ENCODE measurements at places on chromosomes 2 and 18.

DNA sequence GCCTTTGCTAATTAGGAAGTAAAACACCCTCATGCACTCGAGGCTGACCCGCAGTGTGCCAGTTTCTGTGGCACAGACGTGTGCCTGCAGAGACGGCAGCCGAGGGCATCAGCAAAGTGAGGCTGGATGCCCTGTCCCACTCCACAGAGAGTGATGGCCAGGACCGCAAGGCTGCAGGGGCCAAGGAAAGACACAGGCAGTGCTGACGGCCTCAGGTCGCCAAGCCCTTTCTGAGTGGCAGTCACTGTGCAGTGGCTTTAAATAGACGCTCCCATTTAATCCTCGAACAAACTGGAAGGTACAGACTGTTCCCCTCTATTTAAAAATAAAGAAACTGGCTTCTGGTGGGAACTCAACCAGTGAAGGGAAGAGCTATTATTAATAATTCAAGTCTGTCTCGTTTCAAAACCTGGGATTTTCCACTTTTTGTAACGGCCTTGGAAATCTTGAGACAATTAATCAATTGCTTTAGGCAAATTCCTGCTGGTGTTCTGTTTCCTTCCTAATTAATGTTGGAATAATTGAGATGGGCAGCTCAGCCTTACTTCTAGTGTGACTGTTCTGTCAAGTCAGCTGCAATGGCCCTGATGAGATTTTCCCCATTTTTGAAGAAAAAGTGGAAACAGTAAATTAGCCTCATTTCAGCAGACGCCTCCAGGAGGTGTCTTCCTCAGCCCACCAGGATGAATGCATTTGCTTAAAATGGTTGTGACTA is 644.6 kb upstream of the RAB6C start:
- DNase-seq: no peak

GRCh38 chr2:21228041-21228895 is 104.5 kb downstream of the TDRD15 start:
- no peak for DNase-seq

DNA sequence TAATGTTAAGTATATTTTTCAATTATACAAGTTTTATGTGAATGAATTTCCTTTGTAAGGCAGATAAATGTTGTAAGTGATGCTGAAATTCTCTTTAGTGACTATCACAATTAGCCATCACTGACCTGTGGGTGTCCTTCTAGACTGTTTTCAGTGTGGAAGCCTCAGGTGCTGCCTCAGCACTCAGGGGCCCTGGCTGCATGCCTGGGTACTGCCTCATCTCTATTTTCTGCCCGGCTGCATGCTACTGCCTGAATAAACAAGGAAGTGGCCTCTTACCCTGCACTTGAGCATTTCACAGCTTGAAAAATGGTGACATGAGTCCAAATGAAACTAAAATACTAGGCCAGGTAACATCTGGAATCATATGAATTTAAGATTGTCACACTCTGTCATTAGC is 787.6 kb upstream of the SALL3 start:
- DNase-seq: no peak

DNA sequence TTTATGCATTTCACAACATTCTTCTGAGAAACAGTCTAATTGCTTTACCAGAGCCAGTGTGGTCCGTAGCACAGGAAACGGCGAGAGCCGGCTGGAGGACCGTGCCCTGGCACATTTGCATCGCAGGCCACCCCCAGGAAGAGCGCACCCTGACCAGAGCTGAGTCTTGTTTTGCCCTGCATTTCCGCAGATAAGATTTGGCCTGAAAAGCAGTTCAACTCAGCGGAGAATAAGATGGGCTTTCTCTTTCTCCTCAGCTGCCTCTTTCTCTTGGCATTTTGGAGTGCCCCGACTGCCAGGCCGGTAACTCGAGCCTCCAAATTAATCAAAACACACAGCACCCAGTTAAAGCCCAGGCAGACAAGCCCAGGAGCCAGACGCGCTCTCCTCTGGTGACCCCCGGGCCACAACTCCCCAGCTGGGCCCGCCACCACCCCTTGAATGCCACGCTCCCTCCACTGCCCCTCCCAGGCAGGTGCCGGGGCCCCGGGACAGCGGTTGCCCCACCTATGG is 464 bp downstream of the COL4A4 start:
- DNase-seq: no peak

GRCh38 chr18:13239171-13239956 is 20.8 kb downstream of the LDLRAD4 start:
- DNase-seq: no peak

DNA sequence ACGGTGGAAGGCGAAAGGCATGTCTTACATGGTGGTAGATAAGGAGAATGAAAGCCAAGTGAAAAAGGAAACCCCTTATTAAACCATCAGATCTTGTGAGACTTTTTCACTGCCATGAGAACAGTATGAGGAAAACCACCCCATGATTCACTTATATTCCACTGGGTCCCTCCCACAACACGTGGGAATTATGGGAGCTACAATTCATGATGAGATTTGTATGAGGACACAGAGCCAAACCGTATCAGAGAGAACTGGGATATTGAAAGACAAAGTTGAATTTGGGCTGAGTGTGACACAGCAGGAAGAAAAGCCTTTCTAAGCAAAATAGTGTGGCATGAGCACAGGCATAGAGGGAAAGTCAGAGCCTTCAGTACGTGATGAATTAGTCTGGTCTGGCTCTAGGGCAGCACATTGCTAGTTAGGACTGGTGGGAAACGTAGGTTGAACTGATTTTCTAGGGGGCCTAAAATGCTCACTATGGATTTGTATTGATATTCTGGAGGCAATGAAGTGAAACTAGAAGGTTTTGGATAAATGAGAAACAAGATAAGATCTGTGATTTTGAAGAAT is 84.8 kb upstream of the RND3 start:
- DNase-seq: no peak

DNA sequence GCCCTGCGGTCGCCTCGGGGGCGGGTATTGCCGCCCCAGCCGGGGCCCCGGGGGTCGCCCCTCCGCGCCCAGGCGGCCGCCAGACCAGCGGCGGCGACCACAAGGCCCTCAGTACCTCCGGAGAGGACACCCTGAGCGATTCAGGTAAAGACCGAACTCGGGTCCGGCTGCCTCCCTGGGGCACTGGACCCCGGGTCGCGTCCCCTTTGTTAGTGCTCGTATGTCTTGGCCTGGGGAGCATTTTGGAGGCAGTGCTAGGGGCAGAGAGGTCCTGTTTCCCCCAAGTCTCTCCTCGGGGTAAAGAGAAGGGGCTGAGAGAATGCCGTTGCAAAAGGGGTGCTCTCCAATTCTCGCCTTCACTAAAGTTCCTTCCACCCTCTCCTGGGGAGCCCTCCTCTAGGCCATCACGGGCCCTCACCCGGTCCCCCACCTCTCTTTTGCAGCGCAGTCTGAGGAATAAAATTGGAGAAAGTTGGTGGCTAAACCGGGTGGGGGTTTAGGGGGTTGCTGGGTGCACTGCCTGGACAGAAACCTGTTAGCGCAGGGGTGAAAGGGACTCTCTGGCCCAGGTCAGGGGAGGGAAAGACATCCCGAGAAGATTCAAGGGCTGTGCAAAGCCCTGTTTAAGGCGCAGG is 2.5 kb downstream of the MYCN start:
- DNase-seq: no peak

GRCh38 chr18:79766308-79766707 is 31.4 kb upstream of the KCNG2 start:
- no peak for DNase-seq

DNA sequence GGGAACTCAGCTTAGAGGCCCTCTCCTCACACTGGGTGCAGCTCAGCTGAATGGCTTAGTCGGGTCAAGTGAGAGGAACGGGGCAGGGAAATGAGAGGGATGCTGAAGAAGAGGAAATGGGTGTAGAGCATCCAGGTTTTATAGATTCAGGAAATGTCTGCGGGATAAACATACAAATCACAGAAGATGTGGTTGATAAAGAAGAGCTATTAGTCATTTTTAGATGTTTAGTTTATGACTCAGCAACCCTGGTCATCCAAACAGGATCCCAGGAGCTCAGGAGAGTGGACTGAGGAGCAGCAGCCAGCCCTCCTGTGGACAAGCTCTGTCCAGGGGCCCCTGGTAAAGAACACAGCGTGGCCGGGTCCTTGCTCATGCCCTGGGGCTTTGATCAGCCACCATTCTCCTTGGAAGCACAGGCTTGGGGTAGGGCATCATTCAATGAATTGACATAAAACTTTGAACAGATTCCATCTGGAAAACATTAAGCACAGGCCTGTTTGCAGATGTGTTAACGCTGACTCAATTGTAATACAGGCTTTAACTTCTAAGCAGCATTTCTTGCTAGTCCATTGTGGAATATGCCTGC is 83.0 kb downstream of the NPAS2 start:
- DNase-seq: no peak

GRCh38 chr2:72214429-72215143 is 66.9 kb upstream of the CYP26B1 start:
- no peak for DNase-seq

DNA sequence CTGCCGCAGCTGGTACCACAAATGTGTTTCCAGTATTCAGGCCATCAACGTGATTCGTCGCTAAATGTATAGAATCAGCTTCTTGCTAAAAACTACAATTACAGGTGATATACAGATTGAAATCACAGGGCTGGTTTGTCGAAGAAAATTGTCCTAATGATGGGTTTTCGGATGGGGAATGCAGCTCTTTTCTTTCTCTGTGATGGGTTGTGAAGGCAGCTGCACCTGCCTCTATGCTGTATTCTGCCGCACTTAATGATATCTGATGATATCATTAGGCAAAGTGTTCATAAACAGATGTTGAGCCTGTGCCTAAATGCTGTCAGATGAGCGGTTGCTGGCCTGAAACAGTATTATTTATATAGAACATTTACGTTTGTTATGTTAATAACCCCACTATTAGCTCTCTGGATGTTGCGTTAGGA is 218.1 kb downstream of the ARHGAP15 start:
- DNase-seq: no peak

DNA sequence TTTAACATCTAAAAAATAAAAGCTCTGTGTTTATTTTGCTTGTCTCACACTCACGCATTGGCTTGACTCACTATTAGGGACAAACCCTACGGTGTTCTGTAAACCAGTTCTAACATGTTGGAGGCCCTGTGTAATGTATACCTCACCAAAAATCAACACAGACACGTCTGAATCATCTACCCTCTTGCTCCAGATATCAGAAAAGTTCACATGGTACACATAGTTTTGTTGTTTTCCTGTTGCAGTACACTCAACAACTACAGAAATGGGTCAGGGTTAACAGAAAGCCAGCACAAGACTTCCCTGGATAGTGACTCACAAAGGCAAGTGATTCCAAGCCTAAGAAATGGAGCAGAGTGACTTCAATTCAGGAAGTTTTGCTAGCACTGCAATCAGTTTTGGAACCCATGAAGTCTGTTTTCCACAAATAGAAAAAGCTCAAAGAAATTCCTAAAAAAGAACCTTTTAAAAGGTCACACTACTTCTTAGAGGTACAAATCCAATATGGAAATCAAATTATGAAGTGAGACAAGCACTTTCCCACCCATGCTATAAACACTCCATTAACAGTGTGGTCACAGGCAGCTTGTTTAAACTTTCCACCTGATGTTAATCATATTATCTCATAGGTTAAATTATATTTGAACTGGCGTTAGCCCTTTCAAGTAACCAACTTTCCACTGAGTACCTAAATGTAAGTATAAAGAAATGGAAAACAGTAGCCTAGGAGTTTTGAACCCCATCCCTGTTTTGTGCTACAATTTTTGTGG is 87.4 kb downstream of the GAREM1 start:
- DNase-seq: no peak

DNA sequence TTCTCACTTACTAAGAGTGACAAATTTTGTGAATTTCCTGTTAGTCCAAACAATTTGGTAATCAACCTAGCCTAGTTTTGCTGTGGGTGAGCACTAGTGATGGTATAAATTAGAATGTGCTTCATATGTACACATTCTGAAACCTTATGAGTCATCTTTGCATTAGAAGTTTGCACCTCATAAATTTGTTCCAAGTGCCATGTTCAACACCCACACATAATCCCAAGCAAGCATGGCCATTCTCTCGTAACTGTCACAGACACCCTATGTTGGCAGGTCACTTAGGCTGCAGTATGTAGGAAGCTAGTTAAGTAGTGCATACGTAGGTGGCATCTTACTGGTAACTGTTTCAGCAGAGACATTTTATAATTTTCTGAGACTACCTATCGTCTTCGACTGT is 46.9 kb downstream of the NAB1 start:
- DNase-seq: no peak

- DNase-seq: no peak
Observed at GRCh38 chr18:8930990-8931616, 171.4 kb upstream of the NDUFV2 start.

DNA sequence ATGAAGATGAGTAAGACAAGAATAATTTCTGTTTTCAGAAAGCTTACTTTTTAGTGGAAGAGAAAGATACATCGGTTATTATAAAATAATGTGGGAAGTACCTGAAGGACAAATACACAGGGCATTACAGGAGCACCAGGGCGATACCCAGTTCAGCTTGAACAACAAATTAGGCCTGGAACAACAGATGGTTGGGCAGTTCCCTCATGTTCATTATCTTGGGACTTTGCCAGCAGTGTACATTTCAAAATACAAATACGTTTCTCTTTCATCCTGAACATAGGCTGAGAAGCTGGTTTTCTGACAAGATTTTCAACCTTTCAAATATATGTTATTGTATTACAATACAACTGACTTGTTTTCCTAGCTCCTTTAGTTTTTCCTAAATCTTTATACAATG is 79.6 kb downstream of the TGIF1 start:
- DNase-seq: no peak

DNA sequence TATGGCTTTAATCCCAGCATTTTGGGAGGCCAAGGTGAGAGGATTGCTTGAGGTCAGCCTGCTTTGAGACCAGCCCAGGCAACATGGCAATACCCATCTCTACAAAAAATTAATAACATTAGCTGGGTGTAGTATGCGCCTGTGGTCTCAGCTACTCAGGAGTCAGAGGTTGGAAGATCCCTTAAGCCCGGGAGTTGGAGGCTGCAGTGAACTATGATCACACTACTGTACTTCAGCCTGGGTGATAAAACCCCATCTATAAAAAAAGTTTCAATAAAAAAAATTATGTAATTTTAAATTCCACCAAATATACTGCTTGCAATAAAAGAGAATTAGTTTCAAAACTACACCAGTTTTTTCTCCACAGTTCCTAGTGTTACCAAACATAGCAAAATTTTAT is 23.3 kb upstream of the CACNB4 start:
- DNase-seq: no peak

- no peak for DNase-seq
Observed at GRCh38 chr18:48123324-48123723, 192.9 kb upstream of the SMAD2 start.

DNA sequence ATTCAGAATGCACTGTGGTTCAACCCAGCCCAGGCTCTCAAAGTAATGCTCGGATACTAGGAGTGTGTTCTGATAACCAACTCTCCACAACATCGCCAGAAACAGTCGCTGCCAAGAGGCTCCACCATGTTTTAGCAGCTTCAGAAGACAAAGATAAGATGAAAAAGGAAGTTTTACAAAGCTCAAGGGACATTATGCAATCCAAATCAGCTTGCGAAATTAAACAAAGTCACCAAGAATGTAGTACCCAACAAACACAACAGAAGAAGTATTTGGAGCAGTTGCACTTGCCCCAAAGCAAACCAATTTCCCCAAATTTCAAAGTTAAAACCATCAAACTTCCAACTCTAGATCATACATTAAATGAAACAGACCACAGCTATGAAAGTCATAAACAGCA is 360.9 kb downstream of the XIRP2 start:
- DNase-seq: no peak

GRCh38 chr2:126934809-126935208 is 36.1 kb downstream of the TEX51 start:
- no peak for DNase-seq

- DNase-seq: no peak
Observed at GRCh38 chr2:74822771-74823566, 11.0 kb upstream of the HK2 start.

- DNase-seq: no peak
Observed at GRCh38 chr2:6222296-6222695, 530.1 kb downstream of the SOX11 start.

Measured in stimulated activated CD8-positive, alpha-beta memory T cell treated with anti-CD3 and anti-CD28 coated beads, Interleukin-4, amount 100 ng/mL, for 1 hour (primary cell).